WTC11 (cell line): ENCODE measurements at places on chromosomes 1 and 21.
A peak's percentile ranks its signal among the peaks of the same experiment; 100 is the strongest.

DNA sequence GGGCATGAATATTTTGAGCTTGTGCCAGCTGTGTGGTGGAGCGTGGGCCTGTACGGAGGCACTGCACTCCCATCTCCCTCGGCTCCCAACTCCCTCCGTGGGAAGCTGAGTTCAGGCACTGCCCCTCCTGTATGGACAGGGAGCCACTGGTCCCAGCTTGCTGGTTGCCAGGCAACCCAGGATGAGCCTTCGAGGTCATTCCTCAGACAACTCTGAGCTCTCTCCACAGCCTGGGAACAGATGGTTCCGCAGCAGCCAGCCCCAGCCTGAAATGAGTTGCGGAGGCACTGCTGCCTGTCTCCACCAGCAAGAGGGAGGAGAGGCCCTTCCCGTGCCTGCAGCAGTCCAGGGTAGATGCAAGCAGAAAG lies 58.4 kb upstream of the TENT5B start:
- peak; percentile 49 for DNase-seq

- no peak for DNase-seq
These were observed 106.6 kb upstream of the FMN2 start for GRCh38 chr1:239985044-239985443.

DNA sequence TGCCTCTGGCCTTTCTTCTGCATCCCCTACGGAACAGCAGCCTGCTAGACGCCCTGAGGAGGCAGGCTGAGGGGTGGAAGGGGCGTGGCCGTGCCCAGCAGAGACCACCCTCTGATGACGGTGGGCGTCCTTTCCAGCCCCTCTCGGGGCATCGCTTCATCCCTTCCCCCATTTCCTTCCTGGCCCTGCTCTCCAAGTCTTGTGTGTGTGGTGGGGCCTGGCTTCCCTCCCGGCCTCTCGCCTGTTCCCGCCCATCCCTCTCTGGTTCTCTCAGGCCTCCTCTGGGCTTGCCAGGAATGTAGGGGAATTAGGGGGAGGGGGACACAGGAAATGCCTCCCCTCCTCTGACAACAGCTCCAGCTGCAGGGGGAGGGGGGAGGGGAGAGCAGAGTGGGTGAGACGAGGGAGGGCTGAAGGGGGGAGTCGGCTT lies 51.1 kb downstream of the SKI start:
- peak; percentile 89 for DNase-seq

GRCh38 chr1:41152622-41153044 lies 89.5 kb downstream of the SCMH1 start:
- no peak for DNase-seq

GRCh38 chr1:157312082-157312812 lies 174.1 kb upstream of the ETV3 start:
- no peak for DNase-seq

DNA sequence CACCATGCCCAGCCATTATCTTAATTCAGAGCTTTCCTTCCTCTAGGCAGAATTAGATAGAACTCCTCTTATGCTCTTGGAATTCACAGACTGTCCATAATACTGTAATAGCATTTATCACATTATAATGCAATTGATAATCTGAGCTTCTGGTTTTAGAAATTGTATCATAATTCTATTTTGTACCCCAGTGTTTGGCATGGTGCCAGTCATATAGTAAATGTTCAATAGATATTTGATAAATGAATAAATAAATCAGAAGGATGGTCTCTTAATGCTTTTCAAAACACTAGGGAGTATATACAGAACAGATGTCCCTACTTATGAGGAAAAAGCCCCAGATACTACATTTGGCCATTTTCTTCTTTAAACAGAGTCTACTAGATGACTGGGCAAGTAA lies 119.3 kb upstream of the BMP8A start:
- DNase-seq: no peak

GRCh38 chr21:33949516-33950430 lies 34.2 kb upstream of the ATP5PO start:
- no peak for DNase-seq

DNA sequence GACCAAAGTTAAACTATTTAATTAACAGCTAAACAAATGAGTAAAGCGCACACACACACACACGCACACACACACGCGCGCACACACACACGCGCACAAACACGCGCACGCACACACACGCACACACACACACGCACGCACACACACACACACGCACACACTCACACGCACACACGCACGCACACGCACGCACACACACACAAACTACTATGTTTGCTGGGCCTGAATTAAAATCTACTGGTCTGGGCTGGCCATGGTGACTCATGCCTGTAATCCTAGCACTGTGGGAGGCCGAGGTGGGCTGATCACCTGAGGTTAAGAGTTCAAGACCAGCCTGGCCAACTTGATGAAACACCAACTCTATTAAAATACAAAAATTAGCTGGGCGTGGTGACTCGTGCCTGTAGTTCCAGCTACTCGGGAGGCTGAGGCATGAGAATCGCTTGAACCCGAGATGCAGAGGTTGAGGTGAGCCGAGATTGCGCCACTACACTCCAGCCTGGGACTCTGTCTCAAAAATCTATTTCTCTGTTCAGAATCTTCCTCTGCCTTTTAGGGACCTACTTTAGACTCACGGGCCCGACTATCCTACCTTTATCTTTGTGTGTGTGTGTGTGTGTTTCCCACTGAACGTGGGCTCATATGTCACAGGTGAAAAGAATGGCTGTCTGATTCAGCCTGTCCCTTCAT lies 37.5 kb upstream of the DNAJC11 start:
- no peak for DNase-seq

- DNase-seq: no peak
These were observed 784 bp downstream of the AGT start for GRCh38 chr1:230713138-230713537.

DNA sequence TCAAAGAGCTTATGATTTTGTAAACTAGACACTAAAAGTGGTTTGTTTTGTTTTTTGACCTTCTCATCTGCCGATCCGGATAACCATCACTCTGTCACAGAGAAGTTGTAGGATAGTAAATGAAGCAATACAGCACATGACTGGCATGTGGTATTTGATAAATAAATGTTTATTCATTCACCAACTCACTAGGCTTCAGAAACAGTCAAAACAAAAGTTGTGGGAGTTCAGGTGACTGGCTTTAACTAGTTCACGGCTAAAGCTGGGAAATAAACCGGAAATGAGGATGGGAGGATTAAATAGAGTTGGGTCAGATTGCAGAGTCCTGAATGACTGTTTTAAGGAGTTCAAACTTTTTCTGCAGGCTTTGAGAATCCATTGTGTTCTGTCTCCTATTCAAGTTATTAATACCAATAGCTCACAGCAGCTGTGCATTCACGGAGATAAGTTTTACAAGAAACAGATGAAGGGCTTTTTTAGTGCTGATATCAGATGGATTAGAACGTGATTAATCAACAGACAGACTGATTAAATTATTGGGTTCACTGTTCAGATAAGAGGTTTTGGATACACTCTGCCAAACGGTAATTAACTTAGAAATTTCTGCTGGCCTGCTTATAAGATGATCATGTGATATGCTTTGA lies 463.3 kb downstream of the DPYD start:
- DNase-seq: no peak

- DNase-seq: no peak
These were observed 831 bp upstream of the FOXD2 start for GRCh38 chr1:47436979-47437446.

- DNase-seq: no peak
These were observed 324.0 kb upstream of the NEGR1 start for GRCh38 chr1:72606216-72606810.

DNA sequence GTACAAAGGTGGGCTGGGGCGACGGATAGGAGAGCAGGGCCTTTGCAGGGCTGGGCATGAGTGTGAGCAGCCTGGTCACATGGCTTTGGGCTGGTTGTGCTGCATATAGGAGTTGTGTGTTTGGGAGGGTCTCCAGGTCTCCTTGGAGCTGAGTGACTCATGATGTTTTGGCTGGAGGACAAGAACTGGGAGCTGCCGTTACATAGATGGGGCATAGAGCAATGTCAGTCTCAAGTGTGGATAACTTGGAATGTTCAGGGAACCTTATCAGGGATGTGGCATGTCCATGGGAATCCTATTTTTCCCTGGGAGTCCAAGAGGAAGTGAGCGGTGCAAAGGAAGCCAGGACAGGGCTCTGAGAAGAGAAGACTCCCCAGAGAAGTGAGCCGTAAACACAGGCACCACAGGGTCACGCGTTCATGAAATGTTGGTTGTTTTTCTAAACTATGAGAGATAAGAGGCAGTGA lies 136.4 kb upstream of the KCNE2 start:
- DNase-seq: no peak

DNA sequence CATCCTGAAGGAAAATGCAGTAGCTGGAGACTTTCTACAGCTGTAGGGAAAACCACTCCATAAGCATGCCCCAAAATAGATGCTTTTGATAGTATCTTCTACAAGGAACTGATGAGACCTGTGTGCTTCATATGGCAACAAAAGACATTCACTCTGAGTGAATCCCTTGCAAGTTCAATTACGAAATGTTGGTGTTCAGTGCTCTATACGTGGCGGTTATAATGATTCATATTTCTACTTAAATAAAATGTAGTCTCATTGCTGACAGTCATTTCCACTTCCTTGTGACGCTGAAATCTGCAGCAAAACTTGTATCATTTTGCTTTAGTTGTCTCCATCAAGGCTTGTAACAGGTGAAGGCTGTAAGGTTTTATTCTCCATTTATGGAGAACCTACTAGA lies 20.6 kb downstream of the TOR1AIP2 start:
- DNase-seq: no peak
